Cardiac septum (tissue), 1 donor: ENCODE measurements at places on chromosomes 7 and 10. TPM values are rescaled to one million over a fixed set of nuclear protein-coding genes. Genes with fewer than 3 reads are reported as not detected.

Gene CRCP
- total RNA-seq = 19.4 TPM

Gene TMEM236
- total RNA-seq = 0.54 TPM

DNA sequence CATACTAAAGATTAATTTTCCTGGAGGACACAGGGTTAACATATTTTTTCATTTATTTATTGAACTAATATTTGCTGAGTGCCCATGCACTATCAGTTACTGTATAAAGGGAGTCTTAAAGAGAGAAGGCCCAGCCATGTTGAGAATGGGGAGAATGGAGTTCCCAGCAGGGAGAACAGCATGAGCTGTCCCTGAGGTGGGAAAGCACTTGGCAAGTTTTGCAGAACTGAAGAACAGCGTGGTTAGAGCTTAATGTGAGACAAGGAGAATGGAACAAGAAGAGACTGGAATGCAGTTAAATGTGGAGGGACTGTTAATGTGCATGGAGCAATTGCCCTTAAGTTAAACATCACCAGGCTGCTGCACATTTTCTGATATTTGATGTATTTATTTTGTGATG lies 435.4 kb downstream of the SUGCT start:
- DNase-seq = no peak

Gene CFTR
- 0.19 TPM for total RNA-seq

DNA sequence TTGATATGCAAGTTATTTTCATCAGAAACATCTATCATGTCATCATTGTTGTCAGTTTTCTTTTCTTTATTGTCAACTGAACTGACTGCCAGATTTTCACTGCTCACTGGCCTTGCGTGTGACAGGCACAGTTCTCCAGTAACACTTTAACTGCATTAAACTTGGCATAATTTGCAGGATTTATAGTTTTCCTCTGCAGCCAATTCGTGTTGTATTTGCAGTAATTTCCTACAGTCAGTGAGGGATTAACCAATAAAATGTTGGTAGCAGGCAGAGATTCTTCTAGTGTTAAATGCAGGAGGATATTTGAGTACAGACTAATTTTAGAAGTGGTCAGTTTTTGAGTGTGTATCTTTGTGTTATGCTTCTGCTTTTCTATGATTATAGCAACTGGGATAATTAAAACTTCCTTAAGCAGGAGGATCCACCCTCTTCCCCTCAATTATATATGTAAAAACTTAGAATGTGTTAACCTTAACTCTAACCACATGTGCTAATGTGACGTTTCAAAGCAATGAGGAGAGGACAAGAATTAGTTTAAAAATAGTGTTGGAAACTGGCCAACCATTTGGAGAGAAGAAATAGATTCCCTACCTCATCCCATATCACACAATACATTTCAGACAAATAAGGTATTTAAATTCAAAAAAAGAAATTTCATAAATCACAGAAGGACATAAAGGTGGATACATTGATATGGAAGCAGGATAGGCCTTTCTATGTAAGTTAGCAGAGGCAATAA lies 365.5 kb upstream of the BMPER start:
- DNase-seq = no peak

DNA sequence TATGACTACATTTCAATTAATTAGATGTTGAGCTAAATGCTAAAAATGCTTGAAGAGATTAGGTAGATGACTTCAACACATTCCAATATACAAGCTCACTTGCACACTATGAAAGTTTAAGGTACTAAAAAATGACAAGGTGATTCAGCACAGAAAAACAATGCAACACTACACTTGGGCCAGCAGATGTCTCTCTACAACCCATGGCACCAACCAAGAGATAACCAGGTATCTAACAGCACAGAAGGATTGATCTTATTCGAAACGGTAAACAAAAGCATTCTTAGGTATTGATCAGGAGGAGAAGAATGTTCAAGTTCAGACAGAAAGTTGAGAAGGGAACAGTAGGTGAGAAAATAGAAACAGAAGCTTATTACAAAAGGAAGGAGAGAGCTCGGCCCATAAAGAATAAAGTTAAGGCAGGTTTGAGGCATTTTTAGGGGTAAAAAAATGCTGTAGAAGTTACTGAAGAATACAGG lies 248.2 kb upstream of the KLF14 start:
- no peak for DNase-seq

Gene GNGT1
- not detected for total RNA-seq

Gene NKX2-3
- not detected for total RNA-seq

DNA sequence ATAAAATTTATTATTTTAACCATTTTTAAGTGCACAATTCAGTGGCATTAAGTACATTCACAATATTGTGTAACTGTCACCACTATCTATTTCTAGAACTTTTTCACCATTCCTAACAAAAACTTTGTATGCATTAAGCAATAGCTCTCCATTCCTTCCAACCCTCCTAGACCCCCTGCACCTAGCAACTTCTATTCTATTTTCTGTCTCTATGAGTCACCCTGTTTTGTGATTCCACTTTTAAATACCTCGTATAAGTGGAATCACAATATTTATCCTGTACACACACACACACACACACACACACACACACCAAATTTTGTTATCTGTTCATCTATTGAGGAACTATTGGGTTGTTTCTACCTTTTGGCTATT lies 89.2 kb downstream of the ARID5B start:
- DNase-seq = no peak

DNA sequence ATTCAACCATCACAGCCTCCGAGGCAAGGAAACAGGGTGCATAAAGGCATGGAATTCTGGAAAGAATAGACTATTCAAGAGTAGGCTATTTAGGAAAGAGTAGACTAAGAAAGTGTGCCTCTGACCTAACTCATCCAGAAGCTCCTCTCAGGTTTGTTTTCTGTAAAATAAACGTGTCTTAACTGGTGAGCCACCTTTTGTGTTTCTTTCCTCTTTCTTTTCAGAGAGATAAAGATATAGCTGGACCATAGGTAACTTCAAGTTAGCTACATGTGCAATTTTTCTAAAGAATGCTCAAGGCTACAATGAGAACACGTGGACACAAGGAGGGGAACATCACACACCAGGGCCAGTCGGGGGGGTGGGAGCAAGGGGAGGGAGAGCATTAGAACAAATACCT lies 577.0 kb downstream of the TYW1 start:
- DNase-seq = no peak

DNA sequence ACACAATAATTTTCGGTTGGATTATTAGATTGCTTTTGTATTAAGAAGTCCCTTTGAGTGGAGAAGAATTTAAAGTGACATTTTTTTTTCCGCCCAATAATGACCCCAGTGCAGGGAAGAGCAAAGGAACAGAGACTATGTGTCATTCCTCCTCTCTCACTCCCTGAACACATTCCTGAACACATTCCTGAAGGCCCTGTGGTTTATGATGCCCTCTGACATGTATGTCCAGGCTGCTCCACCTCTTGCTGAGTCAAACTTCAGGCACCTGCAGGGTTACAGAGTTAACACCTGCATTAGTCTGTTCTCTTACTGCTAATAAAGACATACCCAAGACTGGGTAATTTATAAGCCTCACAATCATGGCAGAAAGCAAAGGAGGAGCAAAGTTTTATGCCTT lies 704.0 kb upstream of the LRRN3 start:
- DNase-seq = no peak

Gene PHKG1
- total RNA-seq = 15.3 TPM

- peak; percentile 80 for DNase-seq
Measured at GRCh38 chr7:101681170-101682007, 52.3 kb upstream of the MYL10 start.

DNA sequence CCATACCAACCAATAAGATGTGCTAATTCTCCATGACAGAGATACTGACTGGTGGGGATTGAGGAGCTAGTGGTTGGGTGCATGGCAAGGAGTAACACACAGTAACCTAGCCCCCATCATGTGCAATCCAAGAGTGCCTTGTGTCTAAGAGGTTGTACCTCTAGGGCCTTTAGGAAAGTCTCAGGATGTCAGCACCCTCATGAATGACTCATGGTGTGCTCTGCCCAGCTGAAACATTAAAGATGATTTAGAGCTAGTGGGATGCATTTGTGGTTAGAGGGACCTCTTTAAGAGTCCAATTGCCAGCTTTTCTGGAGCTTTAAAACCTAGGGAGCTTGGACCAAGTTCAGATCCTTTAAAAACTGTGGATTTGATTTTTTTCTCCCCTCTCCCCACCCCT lies 181.1 kb downstream of the HERPUD2 start:
- DNase-seq = no peak

- DNase-seq = no peak
Measured at GRCh38 chr10:100158044-100158805, 27.6 kb downstream of the ERLIN1 start.

DNA sequence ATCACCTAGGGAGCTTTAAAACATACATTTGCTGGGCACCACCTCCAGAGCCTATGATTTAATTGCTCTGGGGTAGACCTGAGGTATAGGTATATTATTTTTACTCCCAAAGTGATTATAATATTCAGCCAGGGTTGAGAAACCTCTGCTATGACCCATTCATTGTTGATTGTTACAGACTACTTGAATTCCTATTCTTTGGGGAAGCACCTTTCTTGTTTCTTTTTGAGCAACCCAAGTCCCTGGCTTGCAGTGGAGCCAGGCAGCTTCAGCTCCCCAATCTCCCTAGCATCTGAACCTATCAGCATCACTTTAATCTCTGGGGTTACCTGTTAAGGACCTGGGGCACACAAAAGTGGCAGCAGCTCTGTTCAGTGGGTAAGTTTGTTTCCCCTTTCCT lies 8.6 kb downstream of the PRKG1 start:
- no peak for DNase-seq

GRCh38 chr10:58028597-58029366 lies 238.9 kb downstream of the IPMK start:
- no peak for DNase-seq

Gene IFIT1
- 9.8 TPM for total RNA-seq

DNA sequence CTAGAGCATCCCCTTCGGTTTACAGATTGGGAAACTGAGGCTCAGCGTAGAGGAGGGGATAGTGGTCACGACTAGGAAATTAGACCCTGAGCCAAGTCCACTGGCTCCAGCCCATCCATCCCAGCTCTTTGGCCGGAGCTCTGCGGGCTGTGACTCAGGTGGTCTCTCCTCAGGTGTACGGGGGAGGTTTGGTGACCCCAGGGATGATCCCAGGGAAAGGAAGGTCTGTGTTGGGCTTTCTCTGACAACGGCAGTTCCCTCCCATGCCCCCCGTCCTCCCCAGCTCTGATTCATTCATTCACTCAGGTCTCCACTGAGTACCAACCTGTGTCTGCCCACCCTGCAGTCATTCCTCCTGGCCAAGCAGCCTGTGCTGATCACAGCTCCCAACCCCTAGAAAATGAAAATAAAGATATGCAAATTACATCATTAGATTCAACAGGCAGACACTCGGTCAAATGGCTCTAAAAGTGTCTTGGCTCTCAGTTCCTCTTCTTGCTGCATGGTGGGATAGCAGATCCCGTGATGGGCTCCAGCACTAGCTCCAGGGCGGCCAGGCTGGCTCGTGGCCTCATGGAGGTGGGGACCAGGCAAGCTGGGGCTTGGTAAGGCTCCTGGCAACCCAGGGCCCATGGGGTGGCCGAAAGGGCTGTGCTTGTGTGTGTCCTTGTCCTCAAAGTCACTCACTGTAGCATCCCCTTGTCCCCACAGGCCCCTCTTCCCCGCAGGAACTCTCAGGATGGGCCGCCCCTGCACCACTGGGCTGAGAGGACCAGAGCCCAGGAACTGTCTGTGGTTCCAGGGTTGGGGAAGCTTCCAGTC lies 37.8 kb downstream of the CLRN3 start:
- DNase-seq = no peak

Gene CALY
- not detected for total RNA-seq

Gene ZNF804B
- 0.05 TPM for total RNA-seq

DNA sequence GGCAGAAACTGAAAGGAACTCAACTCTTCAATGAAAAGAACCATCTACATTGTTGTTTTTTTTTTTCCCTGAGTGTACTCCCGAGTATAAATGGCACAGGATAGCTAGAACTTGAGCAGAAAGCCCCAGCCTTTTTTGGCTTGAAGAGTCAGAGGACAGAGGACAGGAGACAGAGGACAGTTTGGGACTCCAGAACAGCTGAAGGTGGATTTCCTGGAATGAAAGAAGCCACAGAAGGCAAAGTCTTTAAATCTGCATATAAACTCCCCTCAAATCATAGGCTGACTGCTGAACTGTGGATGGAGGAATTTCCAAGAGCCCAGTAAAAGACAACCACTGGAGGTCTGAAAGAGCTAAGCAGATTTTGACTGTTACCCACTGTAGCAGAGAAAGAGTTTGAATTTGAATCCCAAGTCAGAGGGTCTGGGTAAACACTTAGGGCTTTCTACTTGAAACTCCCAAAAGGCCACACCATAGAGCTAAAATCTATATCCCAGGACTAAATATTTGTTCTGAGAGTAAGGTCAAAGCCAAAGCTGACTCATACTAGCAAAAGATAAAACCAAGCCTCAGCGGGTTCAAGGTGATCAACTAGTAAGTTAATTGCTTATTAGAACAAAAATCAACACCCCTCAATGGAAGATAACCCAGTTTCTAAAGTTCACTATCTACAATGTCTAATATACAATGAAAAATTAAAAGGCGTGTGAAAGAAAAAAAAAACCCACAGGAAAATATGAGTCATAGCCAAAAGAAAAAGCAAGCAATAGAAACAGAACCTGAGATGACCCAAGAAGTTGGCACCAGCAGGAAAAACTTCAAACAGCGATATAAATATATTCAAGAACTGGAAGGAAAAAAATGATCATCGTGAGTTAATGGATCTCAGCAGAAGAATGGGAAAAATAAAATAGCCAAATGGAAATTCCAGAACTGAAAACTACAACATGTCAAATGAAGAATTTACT lies 1.8 kb upstream of the OPN1SW start:
- DNase-seq = no peak

GRCh38 chr7:98795741-98796493 lies 73.9 kb downstream of the TMEM130 start:
- no peak for DNase-seq

- peak; percentile 86 for DNase-seq
Measured at GRCh38 chr7:151754142-151754590, 122.7 kb downstream of the PRKAG2 start.

- DNase-seq = no peak
Measured at GRCh38 chr10:19812976-19813375, 3.3 kb upstream of the PLXDC2 start.

- DNase-seq = no peak
Measured at GRCh38 chr7:32143301-32143700, 73.1 kb upstream of the PDE1C start.

Gene CNNM1
- total RNA-seq = 0.22 TPM

DNA sequence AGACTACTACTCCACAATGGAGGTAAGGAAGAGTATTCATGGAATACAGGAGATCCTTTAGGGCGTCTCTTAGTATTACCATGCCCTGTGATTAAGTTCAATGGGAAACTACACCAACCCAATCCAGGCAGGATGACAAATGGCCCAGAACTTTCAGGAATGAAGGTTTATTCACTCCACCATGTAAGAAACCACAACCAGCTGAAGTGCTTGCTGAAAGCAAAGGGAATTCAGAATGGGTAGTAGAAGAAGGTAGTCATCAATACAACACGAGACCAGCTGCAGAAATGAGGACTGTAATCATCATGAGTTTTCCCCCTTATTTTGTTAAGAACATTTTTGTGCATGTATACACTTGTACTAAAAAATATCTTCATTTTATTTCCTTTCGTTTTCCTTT lies 76.6 kb downstream of the GPR37 start:
- no peak for DNase-seq

Gene STOX1
- 0.19 TPM for total RNA-seq
